IMR-90 (cell line): ENCODE measurements at places on chromosomes 3 and 15. TPM values are rescaled to one million over a fixed set of nuclear protein-coding genes. Genes with fewer than 3 reads are reported as not detected.

DNA sequence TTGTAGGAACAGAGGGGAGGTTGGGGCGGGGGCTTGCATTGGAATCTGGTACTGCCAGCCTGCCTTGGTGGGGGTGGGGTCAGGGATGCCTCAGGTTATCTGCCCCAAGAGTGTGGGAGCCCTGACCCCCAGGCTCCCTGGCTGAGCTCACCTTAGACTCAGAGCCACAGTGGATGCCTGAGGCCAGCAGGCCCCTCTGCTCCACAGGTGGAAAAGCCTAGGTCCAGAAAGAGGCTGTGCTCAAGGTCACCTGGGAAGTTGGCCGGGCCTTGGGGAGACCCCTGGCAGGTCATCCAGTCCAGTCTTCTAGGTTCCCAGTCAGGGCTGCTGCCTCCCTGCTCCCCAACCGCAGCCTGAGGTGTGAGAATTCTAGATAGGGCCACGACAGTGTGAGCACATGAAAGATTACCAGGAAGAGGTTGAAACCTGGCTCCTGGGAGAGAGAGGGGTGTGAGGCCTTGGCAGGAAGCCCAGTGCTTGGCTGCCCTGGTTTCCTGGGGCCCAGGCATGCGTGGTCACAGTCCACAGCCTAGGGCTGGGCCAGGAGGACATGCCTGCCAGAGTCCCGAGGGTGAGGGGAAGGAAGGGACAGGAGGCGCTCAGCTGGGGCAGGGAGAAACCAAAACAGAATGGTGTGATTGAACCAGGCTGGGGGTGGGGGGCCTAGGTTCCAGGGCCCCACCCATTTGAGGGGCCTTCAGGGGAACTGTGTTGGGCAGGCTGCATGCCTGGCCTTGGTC lies 4.9 kb downstream of the HDAC11 start:
- DNase-seq: peak; percentile 33

DNA sequence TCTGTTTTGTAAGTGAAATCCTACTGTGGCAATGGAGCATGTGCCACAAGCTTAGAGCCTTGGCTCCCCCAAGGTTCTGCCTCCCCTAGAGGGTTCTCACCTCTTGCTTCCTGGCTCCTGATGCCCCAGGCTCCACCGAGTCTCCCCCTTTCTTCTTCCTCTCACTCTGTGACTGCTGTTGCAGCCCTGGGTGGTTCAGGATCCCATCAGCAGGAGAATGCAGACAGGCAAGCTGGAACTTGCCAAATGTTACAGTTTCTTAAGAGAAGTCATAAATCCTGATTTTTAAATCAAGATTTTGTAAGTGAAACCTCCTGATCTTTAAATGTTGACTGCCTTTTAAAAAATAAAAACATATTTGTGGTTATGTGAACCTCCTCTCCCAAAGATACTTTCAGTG lies 133.9 kb downstream of the CCNL1 start:
- no peak for DNase-seq

- DNase-seq: no peak
Measured at GRCh38 chr3:23199649-23200048, 3.5 kb upstream of the UBE2E2 start.

DNA sequence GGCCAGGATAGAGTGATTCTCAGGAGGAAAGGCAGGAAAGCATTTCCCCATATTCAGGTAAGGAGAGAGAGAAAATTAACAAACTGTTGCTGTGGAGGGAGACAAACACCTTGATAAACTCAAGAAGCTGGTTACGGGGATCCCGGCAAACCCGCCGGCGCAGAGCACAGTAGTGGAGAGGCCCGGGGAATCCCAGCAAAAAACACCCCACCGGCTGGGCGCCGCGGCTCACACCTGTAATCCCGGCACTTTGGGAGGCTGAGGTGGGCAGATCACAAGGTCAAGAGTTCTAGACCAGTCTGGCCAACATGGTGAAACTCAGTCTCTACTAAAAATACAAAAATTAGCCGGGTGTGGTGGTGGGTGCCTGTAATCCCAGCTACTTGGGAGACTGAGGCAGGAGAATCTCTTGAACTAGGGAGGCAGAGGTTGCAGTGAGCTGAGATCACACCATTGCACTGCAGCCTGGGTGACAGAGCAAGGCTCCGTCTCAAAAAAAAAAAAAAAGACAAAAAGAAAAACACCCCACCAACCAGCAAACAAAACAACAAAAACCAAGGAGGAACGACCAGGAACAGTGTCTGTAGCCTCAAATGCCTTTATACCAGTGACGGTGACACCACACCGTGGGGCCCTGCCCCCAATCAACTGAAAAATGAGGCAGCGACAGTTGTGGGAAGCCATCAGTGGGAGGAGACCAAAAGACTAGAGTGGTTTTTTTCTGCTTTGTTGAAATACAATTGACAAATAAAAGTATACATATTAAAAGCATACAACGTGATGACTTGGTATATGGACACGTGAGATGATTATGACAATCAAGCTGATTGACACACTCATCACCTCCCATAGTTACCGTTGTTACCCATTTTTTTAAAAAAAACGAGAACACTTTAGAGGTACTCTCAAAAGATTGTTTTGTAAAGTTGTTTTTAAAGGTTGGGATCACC lies 40.2 kb upstream of the IDH2 start:
- DNase-seq: no peak

DNA sequence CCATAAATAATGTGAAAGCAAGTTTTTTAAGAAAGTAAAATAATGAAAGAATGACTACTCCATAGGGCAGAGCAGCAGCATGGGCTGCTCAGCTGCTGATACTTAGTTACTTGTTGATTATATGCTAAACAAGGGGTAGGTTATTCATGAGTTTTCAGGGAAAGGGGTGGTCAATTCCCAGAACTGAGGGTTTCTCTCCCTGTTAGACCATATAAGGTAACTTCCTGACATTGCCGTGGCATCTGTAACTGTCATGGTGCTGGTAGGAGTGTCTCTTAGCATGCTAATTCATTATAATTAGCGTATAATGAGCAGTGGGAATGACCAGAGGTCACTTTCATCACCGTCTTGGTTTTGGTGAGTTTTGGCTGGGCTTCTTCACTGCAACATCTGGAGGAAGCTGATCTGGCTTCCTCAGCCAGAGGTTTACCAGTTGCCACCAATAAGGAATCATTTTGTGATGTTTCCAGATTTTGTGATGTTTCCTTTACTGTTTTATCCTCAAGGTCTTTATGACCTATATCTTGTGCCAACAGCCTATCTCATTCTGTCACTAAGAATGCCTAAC lies 121.8 kb upstream of the CHL1 start:
- no peak for DNase-seq

DNA sequence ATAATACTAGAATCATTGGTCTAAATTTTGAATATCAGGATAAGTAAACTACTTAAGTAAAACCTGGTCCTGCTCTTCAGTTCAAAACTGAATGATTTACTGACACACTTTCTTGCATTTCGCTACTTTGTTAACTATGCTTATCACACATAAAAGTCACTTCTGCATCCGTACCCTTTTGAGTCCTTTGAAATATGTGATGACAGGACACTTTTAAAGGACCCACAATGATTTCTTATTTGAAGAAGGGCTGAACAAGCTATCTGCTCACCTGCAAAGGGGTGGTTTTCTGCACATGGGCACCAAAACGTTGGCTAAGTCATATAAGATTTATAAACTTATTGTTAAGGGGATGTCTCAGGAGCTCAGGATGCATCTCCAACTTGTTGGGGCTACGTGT lies 15.0 kb downstream of the GATM start:
- DNase-seq: no peak

DNA sequence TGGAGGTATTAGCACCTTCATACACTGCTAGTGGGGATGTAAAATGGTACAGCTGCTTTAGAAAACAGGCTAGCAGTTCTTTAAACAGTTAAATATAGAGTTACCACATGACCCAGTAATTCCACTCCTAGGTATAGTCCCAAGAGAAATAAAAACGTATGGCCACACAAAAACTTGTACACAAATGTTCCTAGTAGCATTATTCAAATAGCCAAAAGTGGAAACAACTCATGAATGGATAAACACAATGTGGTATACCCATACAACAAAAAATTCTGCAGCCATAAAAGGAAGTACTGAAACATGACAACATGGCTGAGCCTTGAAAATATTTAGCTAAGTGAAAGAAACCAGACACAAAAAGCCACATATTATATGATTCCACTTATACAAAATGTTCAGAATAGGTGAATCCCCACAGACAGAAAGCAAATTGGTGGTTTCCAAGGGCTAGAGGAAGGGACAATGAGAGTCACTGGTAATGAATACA lies 40.8 kb upstream of the KLF13 start:
- no peak for DNase-seq

DNA sequence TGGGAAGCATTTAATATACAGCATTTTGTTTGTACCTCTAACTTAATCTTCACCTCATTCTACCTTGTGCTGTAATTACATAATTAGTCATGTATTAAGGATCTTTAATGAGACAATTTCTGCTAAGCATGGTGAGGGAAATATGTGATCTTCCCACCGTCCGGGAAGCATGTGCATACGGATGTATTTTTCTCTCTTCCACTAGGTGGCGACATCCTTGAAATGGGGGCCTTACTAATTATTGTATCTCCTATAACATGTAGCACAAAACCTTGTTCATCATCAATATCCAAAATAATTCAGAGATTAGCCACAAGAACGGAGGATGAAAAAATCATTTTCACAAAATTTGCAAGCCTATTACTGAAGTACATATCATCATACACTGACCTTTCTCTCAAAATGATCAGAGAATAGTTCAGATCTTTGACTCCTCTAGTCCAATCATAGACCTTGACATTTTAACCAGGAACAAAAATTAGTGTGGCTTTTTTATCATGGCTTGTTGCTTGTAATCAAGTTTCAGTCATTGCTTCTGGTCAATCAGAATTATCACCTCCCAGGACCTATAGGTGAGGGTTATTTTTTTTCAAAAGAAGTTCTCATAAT lies 148.9 kb upstream of the GBE1 start:
- DNase-seq: peak; percentile 21

- no peak for DNase-seq
Measured at GRCh38 chr3:189593581-189593980, 37.6 kb upstream of the TP63 start.

- DNase-seq: no peak
Measured at GRCh38 chr3:127438951-127439350, 151.1 kb upstream of the PRR20G start.

GRCh38 chr3:16086690-16087089 lies 87.8 kb upstream of the GALNT15 start:
- no peak for DNase-seq

GRCh38 chr3:112777811-112778210 lies 68.9 kb downstream of the CD200R1L start:
- no peak for DNase-seq

DNA sequence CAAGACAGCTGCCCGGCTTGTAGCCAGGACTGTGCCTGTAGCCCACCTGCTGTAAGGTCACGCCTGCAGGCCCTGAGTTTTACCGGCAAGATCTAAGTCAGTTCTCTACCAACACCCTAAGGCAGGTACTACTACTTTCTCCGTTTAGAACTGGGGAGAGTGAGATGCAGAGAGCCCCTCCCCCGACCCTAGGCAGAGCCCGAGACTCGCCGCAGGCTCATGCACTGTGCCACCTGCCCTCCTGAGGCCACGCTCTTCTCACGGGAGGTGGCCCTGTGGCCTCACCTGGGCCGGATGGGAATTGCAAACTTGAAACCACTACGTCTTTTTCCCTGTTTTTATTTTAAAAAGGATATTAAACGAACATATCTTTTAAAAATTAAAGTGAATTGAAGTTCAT lies 36.9 kb upstream of the PCSK6 start:
- no peak for DNase-seq

The CCR5 gene
- not detected in 2 replicates for total RNA-seq

The SAMD7 gene
- not detected in 2 replicates for total RNA-seq

The CCDC39 gene
- not detected in 2 replicates for total RNA-seq

The LSMEM2 gene
- under 0.01 TPM in 2 replicates for total RNA-seq

The GALNT15 gene
- 14.7 and 19.7 TPM in 2 replicates for total RNA-seq

The INAFM2 gene
- 10.4 and 13.1 TPM in 2 replicates for total RNA-seq

The IL17RE gene
- 0.90 and 1.1 TPM in 2 replicates for total RNA-seq
